ENCODE measurements at places on chromosomes 16 and 17. TPM values are rescaled to one million over a fixed set of nuclear protein-coding genes. Genes with fewer than 3 reads are reported as not detected.

Gene KRT24
- not detected for total RNA-seq

Gene TXNDC17
- 25.2 TPM for total RNA-seq

Gene TMC7
- total RNA-seq, result 1.2 TPM

Gene CX3CL1
- 2.6 TPM for total RNA-seq

DNA sequence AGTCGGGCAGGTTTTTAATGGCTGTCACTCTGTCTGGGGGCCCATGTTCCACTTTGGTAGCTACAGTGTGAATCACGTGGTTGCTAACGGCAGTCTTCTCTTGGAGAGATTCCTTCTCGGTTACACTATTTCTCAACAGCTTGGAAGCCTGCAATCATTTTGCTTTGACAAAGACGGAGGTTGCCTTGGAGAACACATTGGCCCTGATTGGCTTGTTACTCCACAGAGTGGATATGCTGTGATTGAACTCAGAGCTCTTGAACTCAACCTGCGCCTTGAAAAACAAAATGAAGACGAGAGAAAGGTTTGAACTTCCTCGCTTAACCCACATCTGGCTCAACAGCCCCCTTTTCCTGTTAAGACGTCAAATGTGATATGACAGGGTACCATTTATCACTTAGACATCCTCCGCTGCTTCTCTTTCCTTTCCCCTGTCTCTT, 218.9 kb downstream of the MAF start:
- DNase-seq, result peak; percentile 14

DNA sequence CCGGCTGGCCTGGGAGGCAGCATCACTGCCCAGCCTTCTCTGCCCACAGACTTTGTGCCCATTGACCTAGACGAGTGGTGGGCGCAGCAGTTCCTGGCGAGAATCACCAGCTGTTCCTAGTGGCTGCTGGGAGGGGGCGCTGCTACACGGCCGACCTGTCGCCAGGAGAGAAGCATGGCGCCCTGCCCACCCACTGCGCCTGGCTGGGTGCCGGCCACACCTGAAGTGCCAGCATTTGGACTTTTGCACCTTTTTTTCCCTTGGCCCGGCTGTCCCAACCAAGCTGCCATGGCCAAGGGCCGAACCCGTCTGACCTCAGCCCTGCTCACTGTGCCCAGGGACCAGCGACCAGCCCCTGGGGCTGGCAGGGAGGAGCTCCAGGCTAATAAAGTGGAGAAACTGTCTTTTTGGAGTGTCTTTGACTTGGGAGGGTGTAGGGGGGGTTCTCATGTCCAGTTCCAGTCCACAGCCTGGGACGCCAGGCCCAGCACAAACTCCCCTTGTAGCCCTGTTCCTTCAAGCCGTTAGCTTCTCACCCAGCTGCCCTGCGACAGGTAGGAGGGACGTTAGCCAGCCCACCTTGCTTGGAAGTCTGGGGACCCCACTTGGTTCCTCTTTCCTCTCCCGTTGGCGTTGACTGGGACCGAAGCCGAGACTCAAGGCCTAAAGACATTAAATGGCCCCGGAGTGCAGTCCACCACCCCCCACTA, 939 bp upstream of the WDR90 start:
- DNase-seq, result no peak

- no peak for DNase-seq
These were observed 23.2 kb downstream of the MYH3 start for GRCh38 chr17:10633738-10634379.

GRCh38 chr16:84570739-84571403, 47.0 kb downstream of the COTL1 start:
- DNase-seq, result no peak

Gene ASPA
- 5.5 TPM for total RNA-seq

DNA sequence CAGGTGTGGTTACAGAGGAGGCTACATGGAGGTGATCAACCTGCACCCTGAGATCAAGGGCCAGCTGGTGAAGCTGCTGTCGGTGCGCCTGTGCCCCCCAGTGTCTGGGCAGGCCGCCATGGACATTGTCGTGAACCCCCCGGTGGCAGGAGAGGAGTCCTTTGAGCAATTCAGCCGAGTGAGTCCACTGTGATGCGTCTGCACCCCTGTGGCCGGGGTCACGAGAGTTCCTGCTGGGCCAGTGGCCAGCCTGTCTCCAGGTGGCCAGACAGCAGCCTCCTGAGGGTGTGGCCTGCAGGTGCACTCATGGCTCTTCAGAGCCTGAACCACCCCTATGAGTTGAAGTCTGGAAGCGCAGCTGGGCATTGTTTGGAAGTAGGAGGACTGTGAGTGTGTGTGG, 38.1 kb downstream of the GPT2 start:
- DNase-seq, result no peak

GRCh38 chr16:23342083-23342640, 40.1 kb downstream of the SCNN1B start:
- DNase-seq, result no peak

Gene OR4D1
- total RNA-seq, result not detected

DNA sequence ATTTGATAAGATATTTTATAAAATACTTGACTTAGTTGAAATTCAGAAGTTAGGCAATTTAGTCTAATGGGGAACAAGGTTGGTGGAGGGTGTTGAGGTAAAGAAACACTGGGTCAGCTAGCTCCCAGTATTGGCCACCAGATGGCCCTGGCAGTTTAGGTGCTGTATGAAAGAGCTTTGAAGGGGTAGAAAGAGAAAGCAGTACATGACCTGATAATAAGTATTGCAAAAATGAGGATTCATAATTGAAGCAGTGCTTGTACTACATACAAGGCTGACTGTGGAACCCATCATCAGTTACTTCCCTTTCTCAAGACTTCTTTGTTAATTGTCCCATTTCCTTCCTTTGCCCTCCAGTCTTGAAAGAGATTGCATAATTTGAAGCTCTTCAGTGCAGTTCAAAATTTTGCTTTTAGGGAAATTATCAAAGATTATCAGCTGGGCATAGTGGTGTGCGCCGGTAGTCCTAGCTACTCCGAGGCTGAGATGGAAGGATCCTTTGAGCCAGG, 29.4 kb downstream of the TANC2 start:
- DNase-seq, result no peak

Gene GPRC5C
- 15.4 TPM for total RNA-seq

GRCh38 chr16:53787423-53787822, 83.5 kb downstream of the FTO start:
- DNase-seq, result no peak

DNA sequence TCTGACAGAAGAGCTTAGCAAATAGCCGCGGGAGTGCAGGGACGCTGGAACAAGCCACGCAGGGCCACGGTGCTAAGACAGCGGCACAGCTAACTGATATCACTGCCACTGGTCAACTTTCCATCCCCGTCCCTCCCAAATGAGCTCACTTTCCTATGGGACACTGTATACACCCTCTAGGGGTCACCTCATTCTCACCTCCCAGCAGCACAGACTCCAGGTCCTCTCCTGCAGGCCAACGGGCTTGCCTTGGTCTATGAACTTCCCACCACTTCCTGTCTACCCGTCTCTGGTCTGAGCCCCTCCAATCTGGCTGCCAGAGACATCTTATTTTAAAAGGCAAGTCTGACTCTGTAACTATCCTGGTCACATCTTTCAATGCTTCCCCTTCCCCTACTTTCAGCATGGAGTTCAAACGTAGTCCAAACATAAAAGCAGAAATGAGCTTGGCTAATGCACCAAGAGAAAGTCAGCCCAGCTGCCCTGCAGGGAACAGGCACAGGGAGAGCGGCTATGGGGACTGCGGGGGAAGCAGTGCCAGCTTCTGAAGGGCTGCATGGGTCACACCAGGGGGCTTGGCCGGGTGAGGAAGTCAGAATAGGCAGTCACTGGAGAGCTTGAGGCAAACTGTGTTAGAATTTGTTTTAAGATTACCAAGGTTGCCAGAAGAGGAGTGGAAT, 26.3 kb upstream of the SLC38A8 start:
- no peak for DNase-seq

DNA sequence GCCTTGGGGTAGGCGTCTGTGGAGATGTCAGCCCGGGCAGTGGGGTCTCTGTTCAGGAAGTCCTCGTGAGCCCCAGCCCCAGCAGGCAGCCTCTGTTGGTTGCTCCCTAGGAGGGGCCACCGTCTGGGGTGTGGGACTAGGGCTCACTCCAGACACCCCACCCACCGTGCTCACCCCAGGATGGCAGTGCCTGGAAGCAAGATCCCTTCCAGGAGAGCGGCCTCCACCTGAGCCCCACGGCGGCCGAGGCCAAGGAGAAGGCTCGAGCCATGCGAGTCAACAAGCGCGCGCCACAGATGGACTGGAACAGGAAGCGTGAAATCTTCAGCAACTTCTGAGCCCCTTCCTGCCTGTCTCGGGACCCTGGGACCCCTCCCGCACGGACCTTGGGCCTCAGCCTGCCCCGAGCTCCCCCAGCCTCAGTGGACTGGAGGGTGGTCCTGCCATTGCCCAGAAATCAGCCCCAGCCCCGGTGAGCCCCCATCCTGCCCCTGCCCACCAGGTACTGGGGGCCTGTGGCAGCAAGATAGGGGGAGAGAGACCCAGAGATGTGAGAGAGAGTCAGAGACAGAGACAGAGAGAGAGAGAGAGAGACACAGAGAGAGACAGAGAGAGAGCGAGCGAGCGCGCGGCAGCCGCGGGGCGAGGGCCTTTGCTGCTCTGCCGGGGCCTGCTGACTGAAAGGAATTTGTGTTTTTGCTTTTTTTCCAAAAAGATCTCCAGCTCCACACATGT, 9.8 kb downstream of the NTHL1 start:
- no peak for DNase-seq
